Stimulated activated CD8-positive, alpha-beta memory T cell treated with anti-CD3 and anti-CD28 coated beads, Interleukin-15, amount 100 ng/mL, for 48 hours (primary cell): ENCODE measurements at places on chromosomes 5 and 9.

DNA sequence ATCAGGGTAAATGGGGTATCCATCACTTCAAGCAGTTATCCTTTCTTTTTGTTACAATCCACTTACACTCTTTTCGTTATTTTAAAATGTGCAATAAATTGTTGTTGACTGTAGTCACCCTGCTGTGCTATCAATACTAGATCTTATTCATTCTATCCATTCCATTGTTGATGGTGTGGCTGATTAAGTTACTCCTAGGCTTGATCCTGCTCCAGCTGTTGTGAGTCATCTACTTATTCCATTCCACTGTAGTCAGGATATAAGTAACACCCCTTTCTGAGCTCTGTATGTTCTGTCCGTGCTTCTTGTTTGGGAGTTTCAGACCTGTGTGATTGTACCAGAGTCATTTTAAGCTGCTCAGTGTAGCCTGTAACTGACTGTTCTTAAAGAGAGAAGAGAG is 122.5 kb upstream of the RUSC2 start:
- DNase-seq = no peak

- DNase-seq = no peak
Observed at GRCh38 chr5:103904651-103905050, 342.1 kb upstream of the NUDT12 start.

DNA sequence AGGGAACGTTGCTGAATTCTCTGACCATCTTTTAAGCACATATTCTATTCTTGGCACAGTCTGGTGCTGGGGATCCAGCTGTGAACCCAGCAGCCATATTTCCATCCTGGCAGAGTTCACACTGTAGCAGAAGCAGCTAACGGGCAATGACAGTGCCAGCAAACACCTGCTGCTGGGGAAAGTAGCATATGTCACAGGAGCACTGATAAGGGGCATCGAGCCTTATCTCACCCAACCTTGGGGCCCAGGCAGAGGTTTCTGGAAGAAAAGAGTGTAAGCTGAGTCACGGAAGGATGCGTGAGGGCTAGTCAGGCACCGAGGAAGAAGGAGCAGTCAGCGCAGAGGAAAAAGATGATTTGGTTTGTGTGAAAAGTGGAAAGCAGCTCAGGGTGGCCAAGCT is 1.1 kb downstream of the NDOR1 start:
- no peak for DNase-seq

DNA sequence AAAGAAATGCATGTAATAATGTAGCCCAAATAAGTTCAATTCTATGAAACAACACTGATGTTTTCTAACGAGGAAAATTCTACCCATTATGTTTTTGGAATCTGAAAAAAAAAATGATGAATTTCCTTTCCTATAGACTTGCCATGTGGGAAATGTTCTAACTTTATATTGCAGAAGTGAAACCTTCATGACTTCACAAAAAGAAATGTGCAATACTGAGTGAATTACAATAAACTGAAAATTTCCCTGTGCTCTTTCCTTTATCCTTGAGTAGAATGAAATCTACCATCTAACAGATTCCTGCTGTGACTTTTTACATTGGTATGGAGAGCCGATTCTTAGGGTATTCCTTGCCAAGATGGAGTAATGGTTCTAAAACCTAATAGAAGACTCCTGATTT is 1622.5 kb downstream of the MAT2B start:
- DNase-seq = no peak

DNA sequence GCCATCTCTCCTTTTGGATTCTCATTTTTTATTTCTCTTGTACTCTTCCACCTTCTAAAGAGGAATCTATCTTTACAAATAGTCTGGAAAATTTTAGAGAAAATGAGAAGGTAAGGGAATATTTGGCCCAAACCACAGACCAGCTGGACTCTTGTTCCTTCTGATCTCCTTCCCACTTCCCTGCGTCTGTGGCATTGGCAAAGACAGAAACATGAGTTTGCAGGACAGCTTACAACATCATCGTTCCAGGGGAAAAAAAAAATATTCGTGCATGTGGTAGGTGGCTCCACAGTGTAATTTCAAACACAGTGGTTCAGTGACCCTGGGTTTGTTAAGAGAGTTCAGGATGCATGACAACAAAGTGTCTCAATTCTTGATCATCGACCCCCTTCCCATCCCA is 755.0 kb downstream of the DNAH5 start:
- DNase-seq = no peak

DNA sequence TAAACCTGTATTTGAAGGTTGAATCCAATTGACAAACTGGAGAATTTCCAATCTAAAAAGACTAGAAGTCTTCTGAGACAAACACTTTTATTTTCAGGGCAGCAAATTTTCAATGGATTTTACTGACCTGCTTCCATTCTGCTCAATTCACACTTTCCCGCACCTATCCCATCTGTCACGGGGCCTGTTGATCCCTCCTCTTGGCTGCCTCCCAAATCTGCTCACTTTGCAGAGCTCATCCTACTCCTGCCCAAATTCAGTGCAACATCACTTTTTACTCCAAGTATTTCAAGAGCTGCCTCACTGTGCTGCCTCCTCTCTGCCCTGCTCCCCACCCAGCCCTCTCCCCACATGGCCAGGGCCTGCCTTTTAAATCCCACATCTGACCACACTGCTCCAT is 35.1 kb downstream of the GOLM1 start:
- DNase-seq = no peak

DNA sequence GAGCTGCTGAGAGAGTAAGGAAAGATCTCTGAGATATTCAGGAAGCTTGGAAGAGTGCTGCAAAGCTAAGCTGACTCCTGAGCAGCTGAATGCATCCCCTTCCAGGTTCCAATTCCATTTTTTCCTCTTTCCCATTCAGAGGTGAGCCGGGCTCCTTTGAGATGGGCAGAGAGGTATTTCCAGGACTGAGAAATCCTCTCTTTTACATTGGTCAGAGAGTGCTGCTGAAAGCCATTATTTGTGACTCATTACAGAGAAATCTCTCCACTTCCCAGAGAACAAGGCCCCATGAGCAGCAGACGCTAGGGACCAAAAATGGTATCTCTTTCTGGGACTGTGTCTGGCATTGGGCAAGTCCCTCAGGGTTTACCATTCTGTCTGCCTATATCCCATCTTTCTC is 3.7 kb downstream of the MCTP1 start:
- DNase-seq = no peak

- DNase-seq = no peak
Observed at GRCh38 chr5:172137046-172137445, 51.0 kb downstream of the STK10 start.

GRCh38 chr5:33576726-33577590 is 136.2 kb downstream of the TARS1 start:
- DNase-seq = no peak

GRCh38 chr9:70549926-70550325 is 135.5 kb upstream of the KLF9 start:
- no peak for DNase-seq

GRCh38 chr5:78730300-78731094 is 81.9 kb upstream of the LHFPL2 start:
- no peak for DNase-seq

DNA sequence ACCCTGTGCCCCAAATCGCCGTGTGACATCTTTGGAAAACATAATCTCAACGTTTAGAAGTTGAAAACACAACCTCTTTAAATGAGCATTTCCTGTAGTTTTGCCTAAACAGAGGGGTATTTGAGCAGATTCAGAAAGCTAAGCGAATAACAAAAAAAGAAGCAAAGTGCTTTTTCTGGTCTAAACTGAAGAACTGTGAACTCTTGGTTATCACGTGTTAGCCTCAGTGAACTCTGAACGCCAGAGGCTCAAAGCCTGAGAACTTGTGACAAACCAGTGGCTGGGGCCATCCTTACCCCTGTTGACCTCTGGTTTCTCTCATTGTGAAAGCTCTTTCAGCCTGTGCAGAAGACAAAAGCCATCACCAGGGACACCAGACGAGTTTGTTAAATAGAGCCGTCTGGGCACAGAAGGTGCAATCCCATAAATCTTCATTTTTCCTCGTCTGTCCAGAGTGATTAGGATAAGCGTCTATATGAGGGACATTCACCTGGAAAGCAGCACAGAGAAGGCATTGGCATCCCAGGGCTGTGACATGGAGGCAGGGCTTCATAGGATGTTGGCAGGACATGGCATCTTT is 61.4 kb upstream of the ICE1 start:
- no peak for DNase-seq

DNA sequence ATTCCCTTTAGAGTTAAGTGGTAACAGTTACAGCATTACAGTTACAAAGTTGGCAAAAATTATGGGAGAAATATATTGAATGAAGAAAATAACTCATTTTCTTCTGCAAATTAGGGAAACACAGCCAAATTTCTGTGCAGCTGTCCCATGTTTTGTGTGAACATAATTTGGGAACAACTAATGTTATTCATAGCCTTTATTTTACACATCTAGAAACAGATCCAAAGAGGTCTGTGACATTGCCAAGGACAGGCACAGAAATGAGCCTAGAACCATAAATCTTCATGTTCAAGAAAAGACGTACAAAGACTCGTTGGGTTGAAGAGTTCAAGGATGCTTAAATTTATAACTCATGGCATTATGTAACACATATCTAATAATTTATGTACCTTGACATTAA is 114.1 kb upstream of the TXNDC8 start:
- DNase-seq = no peak

GRCh38 chr5:125695996-125696655 is 727.1 kb upstream of the GRAMD2B start:
- no peak for DNase-seq

DNA sequence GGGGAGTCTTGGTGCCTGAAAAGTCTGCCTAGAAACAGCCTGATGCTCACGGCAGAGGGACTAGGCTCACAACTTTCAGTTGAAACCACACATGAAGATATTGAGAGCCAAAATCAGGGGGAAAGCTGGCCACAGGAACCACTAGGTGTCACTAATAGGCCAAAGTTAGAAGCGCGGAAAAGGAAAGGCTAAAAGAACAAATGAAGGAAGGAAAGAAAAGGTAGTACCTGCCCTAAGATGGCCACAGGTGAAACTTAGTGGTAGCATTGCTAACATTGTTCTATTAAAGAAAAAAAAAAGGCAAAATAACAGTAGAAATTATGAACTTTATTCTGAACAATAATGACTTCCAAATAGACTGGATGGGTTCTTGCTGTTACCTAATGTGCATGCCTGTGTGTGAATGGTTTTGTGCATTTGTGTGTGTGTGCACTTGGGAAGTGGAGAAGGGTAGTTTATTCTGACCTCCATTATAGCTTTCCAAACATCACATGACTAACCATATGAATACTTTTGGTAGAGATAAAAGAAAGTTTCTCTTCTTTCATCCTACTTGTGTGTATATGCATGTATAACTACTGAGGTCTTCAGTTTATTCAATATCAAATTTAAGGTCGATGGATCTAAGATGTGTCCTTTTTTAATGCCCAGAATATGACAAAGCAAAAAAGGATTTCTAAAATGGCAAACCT is 2.1 kb upstream of the RFESD start:
- peak; percentile 6 for DNase-seq

- no peak for DNase-seq
Observed at GRCh38 chr5:112757468-112758208, 20.0 kb downstream of the APC start.

GRCh38 chr5:43096916-43097315 is 23.8 kb upstream of the ZNF131 start:
- DNase-seq = no peak

DNA sequence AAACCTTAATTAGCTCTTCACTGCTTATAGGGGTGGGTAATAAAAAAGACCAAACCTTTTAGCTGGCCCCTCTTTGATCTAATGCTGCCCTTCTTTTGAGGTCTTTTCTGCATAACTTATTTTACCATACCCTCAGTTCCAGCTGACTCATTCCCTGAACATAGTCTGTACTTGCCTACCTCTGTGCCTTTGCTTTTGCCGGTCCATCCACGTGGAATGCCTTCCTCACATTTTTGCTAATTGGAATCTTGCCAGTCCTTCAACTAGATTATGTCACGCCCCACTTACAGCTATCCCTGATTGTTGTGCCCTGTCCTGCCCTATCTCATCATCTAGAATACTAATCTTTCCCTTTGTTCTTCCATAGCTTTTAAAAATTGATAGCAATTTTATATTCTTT is 44.2 kb downstream of the FAF2 start:
- DNase-seq = no peak

GRCh38 chr9:109092051-109092580 is 27.6 kb downstream of the TMEM245 start:
- DNase-seq = no peak

DNA sequence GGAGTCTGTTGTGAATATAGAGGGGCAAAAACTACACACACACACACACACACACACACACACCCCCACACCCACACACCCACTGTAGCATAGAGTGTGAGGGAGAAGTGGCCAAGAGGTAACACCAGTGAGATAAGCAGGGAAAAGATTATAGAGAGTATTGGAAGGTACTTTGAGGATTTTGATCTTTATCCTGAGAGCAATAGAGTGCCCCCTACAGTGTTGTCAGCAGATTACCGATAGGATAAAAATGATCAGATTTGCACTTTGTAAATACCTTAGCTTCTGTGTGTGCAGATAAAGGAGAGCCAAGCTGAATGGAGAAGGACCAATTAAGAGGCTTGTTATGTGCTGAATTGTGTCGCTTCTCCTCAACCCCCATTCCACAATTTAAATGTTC is 32.3 kb downstream of the ERCC6L2 start:
- no peak for DNase-seq

GRCh38 chr5:132301344-132302271 is 7.4 kb downstream of the SLC22A4 start:
- DNase-seq = no peak

GRCh38 chr5:71786337-71787055 is 67.4 kb downstream of the CARTPT start:
- no peak for DNase-seq

- DNase-seq = no peak
Observed at GRCh38 chr5:59299006-59299405, 594.5 kb downstream of the PDE4D start.

DNA sequence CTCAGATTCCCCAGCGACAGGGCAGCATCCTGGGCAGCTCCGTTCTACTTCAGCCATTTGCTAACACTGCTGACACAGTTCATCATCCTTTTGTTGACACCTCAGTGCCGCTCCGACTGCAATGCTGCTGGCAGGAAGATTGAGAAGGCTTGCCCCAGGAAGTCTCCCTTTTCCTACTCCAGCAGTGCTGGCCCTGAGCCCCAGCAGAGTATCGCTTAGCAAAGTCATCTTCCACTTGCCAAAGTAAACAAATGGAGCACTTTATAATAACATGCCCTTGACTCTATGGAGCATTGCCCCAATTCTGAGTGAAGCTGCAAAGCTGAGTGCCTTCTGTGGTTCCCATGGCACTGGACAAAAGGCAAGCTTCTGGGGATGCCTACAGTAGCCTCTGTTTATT is 32.2 kb downstream of the PRLR start:
- no peak for DNase-seq

DNA sequence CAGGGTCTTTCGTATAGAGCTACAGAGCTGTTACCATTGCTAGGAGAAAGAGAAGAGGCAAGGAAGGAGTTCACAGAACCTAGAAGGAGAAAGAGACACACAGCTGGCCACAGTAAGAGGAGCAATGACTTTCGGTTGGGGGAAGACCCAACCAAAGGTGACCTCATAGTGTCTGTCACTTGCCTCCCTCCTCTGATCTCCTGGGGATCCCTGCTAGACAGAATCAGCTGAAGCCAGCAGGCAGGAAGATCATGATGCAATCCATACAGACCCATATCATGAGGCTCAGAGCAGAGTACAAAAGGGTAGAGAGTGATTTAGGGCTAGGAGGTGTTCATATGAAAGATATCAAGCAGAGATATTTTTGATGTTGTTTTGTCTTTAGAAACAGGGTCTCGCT is 26.0 kb upstream of the EPB41L4B start:
- DNase-seq = no peak
